ENCODE measurements at places on chromosomes 7 and 10.

DNA sequence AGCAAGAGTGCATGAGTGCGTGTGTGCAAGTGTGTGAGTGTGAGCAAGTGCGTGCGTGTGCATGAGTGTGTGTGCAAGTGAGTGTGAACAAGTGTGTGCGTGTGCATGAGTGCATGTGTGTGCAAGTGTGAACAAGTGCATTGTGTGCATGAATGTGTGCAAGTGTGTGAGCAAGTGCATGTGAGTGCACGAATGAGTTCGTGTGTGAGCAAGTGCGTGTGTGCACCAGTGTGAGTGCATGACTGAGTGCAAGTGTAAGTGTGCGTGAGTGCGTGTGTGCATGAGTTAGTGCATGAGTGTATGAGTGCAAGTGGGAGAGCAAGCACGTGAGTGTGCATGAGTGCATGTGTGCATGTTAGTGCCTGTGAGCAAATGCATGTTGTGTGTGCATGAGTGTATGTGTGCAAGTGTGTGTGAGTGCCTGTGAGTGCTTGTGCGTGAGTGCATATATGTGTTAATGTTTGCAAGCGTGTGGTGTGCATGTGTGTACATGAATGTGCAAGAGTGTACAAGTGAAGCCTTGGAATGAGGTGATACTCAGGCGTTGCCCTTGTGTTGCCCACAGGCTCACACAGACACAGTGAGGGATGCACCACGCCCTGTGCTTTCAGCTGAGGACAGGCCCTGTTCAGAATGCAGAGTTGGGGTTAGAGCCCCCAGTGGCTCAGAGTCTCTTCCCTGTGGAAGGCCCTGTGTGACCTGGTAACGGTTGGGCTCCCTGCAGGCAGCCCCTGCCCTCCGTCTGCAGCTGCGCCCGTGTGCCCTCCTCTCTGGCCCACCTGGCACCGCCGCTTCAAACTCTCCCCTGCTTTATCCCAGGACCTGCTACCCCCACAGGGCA, 97.1 kb downstream of the NKX6-2 start:
- no peak for DNase-seq

DNA sequence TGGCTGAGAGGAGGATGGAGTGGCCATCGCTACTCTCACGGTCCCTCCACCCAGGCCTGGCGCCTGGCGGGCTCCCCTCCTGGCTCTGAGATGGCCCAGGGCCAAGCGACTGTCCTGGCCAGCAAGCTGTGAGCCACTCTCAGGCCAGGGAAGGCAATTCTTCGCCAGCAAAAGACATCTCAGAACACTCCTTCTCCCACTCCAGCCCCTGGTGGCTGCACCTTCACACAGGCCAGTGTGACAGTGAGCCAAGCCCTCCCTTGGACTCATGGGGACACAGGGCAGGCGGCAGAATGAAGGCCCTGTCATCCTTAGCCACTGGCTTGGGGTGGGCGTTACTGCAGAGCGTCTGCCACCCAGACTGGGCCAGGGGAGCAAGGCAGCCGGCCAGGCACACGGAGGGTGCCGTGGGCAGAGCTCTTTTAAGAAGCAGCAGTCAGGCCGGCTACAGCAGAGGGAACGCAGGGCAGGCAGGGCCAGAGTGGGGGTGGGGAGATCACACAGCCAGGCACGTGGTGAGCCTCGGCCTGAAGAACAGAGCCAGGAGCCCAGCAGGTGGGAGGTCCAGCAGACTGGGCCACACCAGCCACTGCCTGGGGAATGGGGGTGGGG, 14.4 kb downstream of the STK32C start:
- no peak for DNase-seq

DNA sequence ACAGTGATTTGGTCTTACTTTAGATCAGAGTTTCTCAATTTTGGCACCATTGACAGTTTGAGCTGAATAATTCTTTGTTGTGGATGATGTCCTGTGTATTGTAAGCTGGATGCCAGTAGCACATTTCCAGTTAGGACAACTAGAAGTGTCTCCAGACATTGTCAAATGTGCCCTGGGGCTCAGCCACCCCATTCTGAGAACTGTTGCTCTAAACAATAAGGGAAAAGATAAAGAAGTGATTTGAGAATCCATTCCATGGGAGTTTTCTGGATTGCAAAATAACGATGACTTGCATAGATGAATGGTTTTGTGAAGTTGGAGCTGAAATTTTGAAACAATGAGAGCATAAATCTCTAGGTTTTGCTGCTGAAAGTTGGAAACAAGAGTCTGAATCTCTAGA, 44.6 kb downstream of the NUP205 start:
- no peak for DNase-seq

- no peak for DNase-seq
Measured at GRCh38 chr7:150972023-150972468, 6.1 kb downstream of the KCNH2 start.
